ENCODE measurements at places on chromosomes 3 and 15. TPM values are rescaled to one million over a fixed set of nuclear protein-coding genes. Genes with fewer than 3 reads are reported as not detected.

MESP1 gene
- 1.5 TPM for total RNA-seq

RPL22L1 gene
- total RNA-seq = 25.0 TPM

SNURF gene
- total RNA-seq = 62.9 TPM

DALRD3 gene
- 35.7 TPM for total RNA-seq

LRRC31 gene
- total RNA-seq = 0.50 TPM

ZPLD1 gene
- 1.8 TPM for total RNA-seq

CATSPER2 gene
- total RNA-seq = 5.1 TPM

NTRK3 gene
- 49.5 TPM for total RNA-seq

SLC2A2 gene
- total RNA-seq = not detected

MESP2 gene
- not detected for total RNA-seq
